ENCODE measurements at places on chromosomes 5 and 9.

DNA sequence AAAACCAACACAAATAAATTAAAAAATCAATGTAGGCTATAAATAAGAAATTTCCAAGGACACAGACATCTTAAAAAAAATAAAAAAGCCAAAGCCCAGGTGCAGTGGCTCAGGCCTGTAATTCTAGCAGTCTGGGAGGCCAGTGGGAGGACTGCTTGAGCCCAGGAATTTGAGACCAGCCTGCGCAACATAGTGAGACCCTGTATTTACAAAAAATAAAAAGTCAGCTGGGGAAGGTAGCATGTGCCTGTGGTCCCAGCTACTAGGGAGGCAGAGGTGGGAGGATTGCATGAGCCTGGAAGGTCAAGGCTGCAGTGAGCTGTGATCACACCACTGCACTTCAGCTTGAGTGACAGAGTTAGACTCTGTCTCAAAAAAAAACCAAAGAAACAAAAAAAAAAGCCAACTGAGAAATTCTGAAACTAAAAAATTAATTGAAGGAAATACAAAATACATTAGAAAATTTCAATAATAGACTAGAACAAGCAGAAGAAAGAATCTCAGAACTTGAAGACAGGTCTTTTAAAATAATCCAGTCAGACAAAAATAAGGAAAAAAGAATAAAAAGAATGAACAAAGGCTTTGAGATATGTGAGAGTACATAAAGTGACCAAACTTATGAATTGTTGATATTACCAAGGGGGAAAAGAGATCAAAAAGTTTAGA is 149.5 kb upstream of the PANK3 start:
- DNase-seq, result no peak

- DNase-seq, result no peak
Measured at GRCh38 chr5:627840-628239, 15.7 kb downstream of the CEP72 start.

DNA sequence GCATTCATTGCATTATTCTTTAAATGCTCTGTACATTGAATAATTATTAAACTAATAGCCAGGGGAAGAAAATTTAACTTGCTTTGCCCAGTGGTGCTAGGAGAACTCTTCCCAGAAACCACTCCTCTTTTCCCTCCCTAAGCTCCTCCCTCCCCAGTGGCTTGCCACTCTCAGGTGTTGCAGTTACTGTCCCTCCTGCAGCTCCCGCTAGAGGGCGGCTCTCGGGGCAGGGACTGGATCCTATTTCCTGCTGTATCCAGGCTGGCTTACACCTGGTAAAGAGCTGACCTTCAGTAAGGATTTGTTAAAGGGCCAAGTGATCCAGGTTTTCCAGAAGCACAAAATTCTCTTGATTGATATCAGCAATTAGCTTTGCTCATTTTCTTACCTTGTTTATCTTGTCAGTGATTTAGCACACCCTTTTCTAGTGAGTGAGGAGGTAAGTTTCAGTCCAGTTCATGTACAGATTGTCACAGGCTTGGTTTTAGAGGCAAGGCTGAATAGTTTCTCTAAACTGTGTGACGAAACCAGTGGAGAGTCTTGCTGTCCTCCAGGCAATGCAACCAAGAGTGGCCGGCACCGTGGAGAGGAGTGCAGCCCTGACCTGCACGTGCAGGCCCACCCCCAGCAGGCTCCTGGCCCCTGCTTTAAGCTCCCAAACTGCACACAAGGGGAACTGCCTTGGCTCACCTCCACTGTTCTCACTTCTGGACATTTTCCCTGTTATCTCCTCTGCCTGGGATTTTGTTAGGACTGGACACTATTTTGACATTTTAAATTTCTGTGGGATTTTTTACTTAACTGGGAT is 423.8 kb downstream of the SPOCK1 start:
- DNase-seq, result peak; percentile 81

- DNase-seq, result no peak
Measured at GRCh38 chr9:121892706-121893105, 200.4 kb downstream of the TTLL11 start.

DNA sequence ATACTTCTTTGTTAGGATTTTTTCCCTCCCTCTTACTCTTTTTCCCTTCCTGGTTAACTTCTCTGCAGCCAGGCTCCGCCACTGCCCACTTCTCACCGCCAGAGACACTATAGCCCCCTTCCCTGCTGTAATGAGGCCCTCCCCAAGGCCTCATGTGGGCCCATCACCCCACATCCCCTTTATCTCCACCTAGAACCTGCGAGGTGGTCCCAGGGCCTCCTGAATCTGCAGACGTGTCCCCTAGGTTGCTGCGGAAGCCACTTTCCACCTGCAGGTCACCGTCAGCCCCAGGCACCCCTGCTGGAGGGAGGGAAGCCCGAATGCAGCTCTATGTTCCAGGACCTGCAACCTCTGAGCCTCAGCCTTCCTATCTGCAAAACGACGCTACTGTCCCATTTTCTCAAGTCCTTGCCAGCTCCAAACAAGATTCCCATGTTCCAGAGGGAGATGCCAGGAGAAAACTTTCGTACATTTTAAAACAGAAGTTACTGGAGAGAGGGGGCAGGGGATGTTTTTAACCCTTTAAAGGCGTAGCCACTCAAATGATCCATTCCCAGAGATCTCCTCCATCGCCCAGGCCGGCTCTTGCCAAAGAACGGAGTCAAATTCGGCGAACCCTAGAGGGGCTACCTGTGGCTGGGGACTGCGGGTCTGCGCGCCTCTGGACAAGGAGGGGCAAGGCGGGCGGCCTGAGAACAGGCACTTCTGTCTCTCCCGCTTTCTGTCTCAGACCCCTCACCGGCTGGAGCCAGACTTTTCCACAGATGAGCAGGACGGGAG is 929 bp downstream of the SH3PXD2B start:
- peak; percentile 60 for DNase-seq

GRCh38 chr9:86676396-86676795 is 270.9 kb downstream of the GAS1 start:
- no peak for DNase-seq

DNA sequence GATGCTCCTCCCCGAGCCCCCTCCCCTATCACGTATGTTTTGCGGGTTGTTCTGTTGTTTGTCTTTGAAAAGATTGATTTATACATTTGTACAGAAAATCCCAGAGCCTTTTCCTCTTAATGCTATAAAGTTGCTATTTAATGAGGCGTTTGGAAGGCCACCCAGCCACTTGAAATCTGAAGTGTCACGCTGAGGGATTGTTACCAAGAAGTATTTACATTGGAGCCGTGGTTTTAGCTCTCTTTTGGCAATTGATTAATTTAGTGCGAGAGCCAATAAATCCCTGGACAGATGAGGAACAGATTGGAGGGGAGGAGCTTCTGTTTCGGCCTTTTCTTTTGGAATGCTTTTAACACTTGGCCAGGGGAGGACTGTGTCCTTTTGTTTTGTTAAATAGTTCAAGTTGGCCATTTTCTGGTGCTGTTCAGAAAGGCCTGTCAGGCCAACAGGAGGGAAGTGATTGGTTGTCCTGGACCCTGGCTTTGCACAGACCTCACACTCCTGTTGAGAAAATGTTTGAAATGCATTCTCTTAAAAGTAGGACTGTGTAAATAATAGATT is 250.2 kb downstream of the PDZD2 start:
- DNase-seq, result no peak

DNA sequence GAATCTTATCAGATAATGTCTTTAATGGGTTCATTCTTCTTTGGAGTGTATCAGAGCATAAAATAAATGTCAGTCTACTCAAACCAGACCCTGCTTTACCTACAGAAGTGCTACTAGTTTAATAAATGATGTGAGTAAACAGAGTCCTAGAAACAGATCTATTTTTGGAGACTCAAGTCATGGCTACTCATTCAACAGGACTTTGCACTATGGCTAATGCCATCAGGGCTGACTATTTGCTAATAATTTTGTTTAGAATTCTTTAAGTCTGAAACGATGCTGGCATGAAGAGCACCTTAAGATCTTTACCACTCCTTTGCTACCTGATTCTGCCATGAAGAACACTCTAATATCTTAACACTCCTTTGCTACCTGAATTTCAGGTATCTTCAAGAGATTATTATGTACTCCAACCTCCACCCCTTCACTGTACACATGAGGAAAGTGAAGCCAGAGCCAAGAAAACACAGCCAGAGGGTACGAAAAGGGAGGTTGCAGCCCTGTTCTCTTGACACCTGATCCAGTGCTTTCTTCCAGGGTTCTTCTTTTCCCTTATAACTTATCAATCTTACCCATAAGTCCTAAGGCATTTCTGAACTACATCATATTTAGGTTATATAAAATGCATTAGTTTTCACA is 62.4 kb downstream of the ZNF608 start:
- no peak for DNase-seq

DNA sequence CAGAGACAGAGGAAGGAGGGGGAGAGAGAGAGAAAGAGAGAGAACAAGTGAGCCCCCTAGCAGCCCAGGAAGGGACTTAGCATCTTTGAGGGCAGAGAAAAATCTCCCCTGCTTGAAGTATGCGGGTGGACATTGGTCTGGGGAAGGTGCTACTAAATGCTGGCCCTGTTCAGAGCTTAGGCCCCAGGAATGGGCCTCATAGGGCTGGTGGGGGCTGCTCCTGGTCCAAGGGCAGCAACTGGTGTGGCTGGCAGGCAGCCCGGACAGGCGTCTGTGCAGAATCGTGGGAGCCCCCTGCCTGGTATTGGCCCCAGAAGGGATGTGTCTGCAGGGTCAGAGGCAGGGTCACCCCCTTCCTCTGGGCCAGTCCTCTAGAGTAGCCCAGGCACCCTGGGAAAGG is 47.8 kb upstream of the SUSD3 start:
- no peak for DNase-seq

- peak; percentile 42 for DNase-seq
Measured at GRCh38 chr9:128863647-128864046, 18.1 kb downstream of the KYAT1 start.

- DNase-seq, result peak; percentile 41
Measured at GRCh38 chr5:154465169-154465568, 12.9 kb downstream of the HAND1 start.

DNA sequence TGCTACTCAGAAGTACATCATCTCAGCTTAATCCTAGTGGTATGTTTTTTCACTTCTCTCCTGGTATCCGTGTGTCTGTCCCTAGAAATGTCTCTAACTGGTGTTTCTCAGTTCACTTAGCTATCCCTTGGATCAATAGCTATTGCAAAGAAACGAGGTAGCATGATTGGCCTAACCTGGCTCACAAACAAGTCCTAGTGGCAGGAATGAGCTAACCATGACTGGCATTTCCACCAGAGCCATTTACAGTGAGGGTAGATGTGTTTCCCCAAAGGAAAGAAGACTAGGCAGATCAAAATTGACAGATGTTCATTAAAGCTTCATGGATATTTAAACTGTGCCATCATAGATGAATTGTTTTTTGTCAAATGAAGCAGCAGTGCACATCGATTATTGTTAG is 82.5 kb downstream of the PALM2AKAP2 start:
- DNase-seq, result no peak

- DNase-seq, result no peak
Measured at GRCh38 chr5:82599030-82599429, 320.9 kb upstream of the RPS23 start.

DNA sequence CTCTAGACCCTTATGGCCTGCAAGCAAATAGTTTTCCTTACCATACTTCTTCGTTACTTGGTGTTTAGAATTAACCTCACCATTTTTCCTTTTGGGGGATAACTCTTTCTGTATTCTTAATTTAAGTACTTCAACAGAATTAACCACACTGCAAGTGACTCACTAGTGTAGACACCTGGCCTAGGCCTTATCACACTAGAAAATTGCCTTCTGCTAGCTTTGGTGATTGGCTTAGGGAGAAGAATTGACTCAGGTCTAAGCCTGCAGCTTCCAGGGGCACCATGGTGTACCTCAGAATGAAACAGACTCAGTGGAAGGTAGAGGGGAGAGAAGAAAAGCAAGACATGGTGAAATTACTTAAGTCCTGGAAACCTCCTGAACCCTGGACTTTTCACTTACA is 112.8 kb upstream of the HMHB1 start:
- DNase-seq, result no peak

DNA sequence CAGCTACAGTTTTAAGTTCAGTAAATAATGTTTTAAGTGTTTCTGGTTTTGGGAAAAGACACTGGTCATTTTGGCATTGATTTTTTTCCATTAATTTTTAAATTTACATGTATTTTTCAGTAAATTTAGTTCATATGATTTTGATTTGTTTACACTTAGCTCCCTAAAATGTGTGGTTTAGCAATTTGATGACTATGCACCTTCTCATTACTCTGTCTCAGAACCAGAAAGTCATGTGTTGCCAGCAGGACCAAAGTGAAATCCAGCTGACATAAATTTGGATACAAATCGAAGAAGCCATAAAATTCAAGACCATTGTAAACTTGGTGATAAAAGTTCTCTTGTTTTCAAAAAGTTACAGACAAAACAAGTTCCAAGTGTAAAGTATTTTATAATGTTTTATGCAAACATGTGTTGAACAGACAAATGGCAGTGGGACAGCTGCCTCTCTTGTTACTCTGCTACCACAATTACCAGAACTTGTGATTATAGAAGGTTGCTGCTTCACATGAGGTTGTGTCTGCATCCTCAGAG is 354.8 kb downstream of the NR2F1-AS1 start:
- no peak for DNase-seq

DNA sequence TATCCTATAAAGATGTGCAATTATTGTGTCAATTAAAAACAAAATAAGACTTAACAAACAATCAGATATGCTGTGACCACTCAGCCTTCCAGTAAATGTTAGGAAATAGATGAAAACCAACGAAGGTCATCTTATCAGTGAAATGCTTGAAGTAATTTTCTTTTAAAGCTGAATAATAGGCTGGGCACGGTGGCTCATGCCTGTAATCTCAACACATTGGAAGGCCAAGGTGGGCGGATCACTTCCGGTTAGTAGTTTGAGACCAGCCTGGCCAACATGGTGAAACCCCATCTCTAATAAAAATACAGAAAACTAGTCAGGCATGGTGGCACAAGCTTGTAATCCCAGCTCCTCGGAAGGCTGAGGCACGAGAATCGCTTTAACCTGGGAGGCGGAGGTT is 31.2 kb downstream of the NLN start:
- DNase-seq, result no peak

- no peak for DNase-seq
Measured at GRCh38 chr5:149257889-149258705, 13.6 kb upstream of the AFAP1L1 start.

- DNase-seq, result no peak
Measured at GRCh38 chr5:171629221-171629620, 156.4 kb upstream of the SMIM23 start.

GRCh38 chr5:149605998-149606724 is 24.9 kb downstream of the ARHGEF37 start:
- peak; percentile 70 for DNase-seq

- no peak for DNase-seq
Measured at GRCh38 chr5:79225026-79225425, 10.9 kb upstream of the JMY start.

GRCh38 chr9:95822583-95823431 is 52.7 kb upstream of the ERCC6L2 start:
- peak; percentile 96 for DNase-seq

GRCh38 chr5:40834391-40834848 is 602 bp downstream of the RPL37 start:
- DNase-seq, result peak; percentile 20

- DNase-seq, result no peak
Measured at GRCh38 chr9:111161015-111161415, 122.7 kb upstream of the LPAR1 start.
